ENCODE measurements at places on chromosomes 3 and 15.

- DNase-seq, result no peak
These were observed 289.9 kb downstream of the CTNNB1 start for GRCh38 chr3:41489231-41489630.

- DNase-seq, result peak; percentile 62
These were observed 14.3 kb downstream of the SMC4 start for GRCh38 chr3:160413613-160414248.

DNA sequence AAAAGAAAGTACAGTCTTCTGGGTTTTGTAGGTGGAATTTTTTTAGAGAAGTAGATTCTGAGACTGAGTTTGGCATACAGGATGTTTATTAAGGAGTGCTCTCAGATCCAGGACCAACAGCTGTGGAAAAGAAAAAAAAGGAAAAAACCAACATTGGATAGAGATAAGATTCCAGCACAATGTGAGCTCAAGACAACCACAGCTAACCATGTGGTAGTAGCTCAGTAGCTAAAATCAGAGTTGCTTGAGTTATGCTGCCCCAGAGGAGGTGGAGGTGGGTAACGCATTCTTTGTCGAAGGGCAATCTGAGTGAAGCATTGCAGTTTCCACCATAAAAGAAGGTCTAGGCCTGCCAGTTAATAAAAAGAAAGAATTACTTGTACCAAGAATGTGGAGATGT, 904.3 kb downstream of the NSUN3 start:
- DNase-seq, result no peak

GRCh38 chr3:133532951-133533350, 40.5 kb upstream of the CDV3 start:
- DNase-seq, result no peak

GRCh38 chr15:33872416-33873106, 95.7 kb upstream of the CHRM5 start:
- no peak for DNase-seq

DNA sequence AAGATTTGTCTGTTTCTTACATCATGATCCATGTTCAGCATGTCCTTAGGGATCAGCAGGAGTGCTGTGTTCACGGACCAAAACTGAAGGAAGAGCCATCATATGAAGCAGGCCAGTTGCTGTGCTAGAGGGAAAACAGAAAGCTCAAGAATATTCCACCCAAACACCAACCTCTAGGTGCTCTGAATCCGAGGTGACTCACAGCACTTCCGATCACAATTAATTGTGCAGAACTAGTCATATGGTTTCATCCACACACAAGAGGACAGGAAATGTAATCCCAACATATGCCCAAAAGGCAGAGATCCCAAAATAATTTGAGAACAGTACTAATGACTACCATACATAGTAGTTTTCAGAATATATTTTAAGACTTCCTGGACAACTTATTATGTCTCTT, 257.9 kb upstream of the KCNH8 start:
- DNase-seq, result no peak

DNA sequence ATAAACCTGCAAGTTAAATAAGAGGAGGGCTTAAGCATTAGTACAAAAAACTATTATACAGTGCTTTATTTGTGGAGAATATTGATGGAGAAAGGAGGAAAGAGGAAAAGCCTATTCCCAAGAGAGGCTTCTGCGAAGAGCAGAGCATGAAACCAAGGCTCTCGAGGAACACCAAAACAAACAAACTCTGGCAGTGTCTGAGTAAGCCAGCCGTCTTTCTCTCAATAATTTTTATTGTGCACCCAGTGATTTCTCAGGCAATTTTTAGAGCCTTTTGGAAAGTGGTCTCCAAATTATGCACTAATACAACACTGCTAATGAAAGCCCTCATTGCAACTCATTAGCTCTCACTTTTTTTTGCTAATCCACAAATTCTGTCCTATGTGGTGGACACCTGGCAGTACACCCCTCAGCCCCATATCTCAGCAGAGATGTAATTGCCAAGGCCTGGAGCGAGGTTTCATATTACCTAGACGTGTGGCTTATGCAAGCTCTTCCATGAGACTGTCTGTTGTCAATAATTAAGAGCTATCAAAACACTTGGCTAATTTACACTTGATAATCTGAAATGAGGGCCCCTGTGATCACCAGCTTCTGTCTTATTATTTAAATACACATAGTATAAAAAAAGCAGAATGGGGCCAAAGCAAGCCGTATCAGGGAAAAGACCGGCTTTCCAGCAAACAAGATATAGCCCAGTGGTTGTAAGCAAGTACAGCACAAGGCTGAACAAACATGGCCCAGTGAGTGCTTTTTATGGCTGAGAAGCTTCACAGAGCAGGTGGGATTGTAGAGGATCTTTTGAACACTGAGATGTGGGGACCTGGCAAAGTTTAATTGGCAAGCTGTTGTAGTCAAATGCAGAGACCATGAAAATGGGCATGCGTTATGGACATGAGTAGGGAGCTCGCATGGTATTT, 216.9 kb downstream of the ROBO2 start:
- DNase-seq, result no peak

GRCh38 chr3:120332646-120333045, 16.5 kb downstream of the LRRC58 start:
- DNase-seq, result no peak

DNA sequence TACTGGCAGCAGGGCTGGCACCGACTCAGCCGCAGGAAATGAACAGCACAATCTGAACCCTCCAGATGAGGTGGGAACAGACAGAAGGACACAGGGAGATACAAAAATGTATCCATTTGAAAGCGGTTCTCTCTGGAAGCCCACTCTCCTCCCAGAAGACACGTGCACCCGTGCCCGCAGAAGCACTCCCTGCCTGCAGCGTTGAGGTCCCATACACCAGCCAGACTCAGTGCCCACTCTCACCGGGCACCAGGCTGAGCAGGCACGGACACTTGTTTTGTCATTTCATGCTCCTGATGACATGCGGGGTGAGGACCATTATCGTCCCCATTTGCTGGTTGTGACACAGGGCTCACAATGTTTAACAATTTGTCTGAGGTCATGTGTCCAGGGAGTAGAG, 297.4 kb upstream of the TLE3 start:
- no peak for DNase-seq

DNA sequence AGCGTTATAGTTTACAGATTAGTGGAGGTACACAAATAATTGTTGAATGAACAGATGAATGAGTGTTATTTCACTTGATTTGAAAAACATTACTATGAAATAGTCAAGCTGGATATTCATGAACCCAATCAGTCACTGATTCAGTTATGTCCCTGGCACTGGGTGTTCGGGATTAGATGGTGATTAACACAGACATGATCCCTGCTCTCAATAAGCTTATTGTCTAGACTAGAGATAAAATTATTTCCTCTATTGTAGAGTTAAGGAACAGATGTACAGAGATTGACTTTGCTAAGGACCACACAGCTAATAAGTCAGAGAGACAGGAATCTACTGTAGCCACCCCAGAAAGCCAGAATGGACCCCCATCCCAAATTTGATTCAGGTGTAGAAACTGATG, 963 bp downstream of the GRAMD1C start:
- no peak for DNase-seq

- no peak for DNase-seq
These were observed 50.5 kb upstream of the ARHGEF3 start for GRCh38 chr3:56851966-56852884.

GRCh38 chr15:25770618-25771337, 92.3 kb downstream of the ATP10A start:
- DNase-seq, result no peak

- no peak for DNase-seq
These were observed 21.3 kb downstream of the KIF9 start for GRCh38 chr3:47261301-47261700.
